ENCODE measurements at places on chromosomes 7 and 10.

DNA sequence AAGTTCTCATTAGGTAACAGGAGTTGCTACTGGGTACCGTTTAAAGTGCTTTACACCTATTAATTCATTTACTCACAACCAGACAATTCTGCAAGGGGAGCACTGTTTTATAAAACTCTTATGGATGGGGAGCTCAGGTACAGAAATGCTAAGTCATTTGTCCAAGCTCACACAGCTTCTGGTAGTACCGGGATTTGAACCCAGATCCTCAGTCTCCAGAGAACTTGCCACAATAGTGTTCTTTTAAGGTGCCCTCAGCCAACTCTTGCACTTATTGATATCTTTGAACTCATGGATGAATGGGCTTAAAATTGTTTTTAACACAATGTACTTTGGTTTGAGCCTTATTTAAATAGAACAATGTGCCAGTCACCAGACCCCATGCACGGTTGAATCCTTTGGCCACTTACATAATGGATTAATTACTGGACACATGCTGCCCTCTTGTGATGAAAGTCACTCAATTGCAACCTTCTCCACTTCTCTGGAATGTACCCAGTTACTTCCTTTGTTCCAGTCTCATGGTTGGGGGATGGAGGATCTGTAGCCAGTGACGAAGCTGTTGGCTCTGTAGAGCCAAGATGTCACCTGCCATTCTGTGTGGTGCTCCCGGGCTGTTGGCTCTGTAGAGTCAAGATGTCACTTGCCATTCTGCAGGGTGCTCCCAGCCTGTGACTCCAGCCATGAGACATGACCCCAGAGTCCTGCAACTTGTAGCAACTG is 65.6 kb downstream of the NOD1 start:
- DNase-seq, result peak; percentile 51

DNA sequence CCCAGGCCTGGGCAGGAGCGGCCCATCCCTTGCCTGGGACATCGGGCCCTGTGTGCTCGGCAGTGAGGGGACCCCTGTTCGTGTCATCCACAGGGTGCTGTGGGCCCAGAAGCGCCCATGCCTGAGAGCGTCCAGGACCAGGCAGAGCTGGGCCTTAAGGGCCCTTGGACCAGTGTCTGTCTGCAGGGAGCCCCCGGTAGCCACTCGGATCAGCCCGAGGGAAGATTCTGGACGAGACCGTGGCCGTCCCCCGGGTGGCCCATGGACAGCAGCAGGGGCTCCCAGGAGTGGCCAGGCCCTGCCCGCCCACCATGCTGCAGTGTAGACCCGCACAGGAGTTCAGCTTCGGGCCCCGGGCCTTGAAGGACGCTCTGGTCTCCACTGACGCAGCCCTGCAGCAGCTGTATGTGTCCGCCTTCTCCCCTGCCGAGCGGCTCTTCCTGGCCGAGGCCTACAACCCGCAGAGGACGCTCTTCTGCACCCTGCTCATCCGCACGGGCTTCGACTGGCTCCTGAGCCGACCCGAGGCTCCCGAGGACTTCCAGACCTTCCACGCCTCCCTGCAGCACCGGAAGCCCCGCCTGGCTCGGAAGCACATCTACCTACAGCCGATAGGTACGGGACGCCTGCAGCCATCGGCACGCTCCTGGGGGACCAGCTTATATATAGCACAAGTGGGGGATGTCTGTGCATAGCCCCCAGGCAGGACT is 12.3 kb downstream of the AMZ1 start:
- DNase-seq, result no peak

- DNase-seq, result no peak
These were observed 300.5 kb downstream of the KLF6 start for GRCh38 chr10:3484306-3485056.

DNA sequence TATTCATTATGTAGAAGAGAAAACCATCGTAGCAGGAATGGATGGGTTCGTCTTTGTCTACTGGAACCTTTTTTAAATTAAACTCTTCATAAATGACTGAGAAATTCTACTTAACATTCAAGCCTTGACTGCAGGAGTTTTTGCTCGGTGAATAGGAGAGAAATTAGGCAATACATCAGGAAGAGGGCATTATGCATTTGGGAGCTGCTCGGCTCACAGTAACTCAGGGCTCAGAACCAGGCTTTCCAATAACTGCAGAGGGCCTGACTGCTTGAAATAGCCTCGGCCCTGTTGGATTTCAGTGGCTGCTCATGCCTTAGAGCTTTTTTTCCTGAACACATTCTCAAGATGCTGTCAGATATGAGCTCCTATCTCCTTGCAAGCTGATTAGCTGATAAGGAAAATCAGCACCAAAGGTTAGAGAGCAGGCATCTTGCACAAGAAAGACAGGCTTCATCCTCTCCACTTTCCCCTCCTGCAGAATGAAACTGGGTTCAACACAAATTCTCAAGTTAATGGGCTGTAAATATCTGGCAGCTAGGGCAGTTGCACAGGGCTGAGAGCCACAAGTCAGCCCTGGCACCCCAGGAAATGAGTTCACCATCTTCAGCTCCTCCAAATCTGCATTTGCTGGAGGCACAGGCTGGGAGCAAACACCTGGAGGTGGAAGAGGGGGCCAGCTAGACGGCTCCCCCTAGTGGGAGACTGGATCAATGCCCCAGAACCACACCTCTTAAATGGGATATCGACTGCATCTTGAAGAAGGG is 24.3 kb downstream of the TECTB start:
- no peak for DNase-seq

- DNase-seq, result no peak
These were observed 16.8 kb upstream of the VOPP1 start for GRCh38 chr7:55588976-55589604.

- no peak for DNase-seq
These were observed 19.8 kb downstream of the COL1A2 start for GRCh38 chr7:94414481-94414880.

GRCh38 chr7:123557016-123557397 is 611 bp downstream of the NDUFA5 start:
- DNase-seq, result no peak

GRCh38 chr7:132739271-132739955 is 163.1 kb upstream of the PLXNA4 start:
- no peak for DNase-seq
